AG04450 (cell line): ENCODE measurements at places on chromosomes 16 and 17.
A peak's percentile ranks its signal among the peaks of the same experiment; 100 is the strongest.

DNA sequence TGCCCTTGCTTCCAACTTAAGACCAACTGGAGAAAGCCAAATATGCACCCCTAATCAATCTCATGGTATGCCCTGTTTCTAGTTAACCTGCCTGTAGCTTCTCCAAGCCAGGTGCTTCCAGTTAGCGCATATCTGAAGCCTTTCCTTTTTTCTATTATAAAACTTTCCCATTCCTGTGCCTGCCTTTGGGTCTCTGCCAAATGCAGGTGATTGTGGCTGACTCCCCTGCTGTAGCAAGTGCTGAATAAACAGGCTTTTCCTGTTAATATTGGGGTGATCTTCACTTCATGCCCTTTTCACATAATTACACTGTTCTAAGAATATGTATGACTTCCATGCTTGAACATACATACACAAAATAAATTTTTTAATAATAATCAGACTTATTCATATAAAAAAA, 207.4 kb downstream of the TANC2 start:
- no peak for DNase-seq

DNA sequence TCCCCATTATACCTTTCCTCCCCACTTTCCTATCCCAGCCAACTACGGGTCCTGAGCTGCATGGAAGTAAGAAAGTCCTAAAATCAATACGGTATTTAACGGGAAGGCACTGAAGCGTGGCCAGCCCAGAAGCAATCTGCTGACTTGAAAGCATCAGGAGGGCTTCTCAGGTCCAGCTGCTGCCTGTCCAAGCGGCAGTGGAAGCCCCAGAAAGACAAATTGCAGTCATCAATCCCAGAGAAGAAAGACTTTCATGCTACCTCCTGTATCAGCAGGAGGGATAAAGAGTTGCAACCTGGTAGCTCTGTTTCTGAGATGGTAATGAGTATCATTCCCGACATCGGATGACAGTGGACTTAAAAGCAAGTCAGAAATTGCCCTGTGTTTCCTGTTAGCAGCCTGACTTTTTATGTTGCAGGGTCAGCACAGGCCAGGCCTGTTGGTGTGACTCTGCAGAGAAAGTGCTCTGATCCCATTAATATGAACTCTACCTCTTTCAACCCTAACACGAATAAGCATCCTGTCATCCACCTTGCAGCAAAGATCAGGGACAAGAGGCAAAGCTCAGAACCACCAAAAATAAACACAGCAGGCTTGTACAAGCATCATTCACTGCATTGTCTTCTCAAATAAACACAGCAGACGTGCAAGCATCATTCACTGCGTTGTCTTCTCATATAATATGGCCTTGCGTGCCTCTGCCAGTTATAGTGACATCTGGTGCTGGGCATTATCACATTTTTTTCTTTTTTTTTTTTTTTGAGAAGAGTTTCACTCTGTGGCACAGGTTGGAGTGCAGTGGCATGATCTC, 358.6 kb upstream of the CDH11 start:
- no peak for DNase-seq

- no peak for DNase-seq
Observed at GRCh38 chr17:50502301-50502990, 5.8 kb upstream of the MYCBPAP start.

DNA sequence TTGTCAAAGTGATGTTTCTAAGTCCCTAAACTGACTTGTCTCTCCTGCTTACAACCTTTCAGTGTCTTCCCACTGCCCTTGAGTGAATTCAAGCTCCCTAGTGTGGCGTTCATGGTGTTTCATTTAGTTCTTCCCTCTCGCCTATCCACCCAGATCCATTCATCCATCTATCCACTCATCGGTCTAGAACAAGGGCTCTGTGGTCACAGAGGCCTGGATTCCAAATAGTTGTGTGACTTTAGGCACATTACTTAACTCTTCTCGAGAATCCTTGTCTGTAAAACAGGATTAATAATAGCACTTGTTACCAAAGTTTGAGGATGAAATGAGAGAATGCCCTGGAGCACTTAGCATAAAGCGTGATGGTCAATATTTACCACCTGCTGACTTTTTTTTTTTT, 870 bp upstream of the TAC4 start:
- DNase-seq: no peak

- no peak for DNase-seq
Observed at GRCh38 chr16:64580558-64580957, 541.3 kb downstream of the CDH11 start.

- no peak for DNase-seq
Observed at GRCh38 chr17:65268832-65269231, 131.7 kb downstream of the RGS9 start.

DNA sequence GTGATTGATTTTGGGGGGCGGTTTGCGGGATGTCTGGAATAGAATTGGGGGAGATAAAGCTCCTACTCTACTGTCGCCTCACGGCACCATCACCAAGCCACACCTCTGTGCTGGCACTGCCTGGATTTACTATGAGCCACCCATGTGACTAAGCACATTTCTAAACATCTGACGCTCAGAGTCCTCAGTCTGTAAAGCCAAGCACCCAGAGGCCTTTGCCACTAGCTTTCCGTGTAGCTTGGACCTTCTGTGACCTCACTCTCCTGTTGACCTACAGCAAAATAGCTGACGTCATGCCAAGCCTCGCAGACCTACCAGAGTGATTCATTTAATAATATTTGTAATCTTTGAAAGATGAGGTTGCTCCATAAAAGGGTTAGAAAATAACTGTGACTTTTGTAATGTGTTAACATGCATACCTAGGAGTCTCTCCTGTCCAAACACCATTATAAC, 38.5 kb upstream of the MYOCD start:
- DNase-seq: peak; percentile 97

GRCh38 chr16:12735805-12736204, 67.9 kb downstream of the CPPED1 start:
- no peak for DNase-seq

DNA sequence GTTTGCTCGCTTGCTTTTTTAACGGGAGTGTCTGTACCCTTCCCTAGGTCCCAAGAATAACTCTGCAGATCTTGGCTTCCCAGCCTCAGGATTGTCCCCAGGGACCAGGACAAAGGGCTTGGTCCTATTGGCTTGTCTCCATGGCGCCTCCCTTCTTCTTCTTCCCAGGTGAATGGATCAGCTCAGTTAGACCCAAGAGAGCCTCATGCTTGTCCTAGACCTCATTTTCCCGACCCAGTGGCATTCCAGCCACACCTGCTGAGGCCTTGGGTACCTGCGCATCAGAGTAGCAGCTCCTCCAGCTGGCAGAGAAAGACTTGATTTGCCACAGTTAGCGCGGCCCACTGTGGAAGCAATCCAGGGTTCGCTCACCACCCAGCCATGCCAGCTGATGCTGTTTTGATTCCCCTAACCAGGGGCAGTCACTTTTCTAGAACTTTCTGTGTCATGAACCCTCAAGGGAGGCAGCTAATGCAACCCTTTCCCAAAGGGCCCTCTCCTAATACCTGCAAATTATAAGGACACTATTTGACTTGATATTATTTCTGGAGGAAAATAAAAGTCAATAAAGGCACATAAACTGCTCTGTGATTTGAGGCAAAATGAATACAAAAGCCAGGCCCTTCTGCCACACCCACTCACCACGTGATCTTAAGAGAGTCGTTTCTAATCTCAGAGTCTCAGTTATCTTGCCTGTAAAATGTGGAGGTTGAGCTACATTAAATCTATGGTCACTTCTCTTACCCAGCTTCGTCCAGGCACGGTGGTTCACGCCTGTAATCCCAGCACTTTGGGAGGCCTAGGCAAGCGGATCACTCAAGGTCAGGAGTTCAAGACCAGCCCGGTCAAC, 13.9 kb downstream of the GPR142 start:
- DNase-seq: no peak

DNA sequence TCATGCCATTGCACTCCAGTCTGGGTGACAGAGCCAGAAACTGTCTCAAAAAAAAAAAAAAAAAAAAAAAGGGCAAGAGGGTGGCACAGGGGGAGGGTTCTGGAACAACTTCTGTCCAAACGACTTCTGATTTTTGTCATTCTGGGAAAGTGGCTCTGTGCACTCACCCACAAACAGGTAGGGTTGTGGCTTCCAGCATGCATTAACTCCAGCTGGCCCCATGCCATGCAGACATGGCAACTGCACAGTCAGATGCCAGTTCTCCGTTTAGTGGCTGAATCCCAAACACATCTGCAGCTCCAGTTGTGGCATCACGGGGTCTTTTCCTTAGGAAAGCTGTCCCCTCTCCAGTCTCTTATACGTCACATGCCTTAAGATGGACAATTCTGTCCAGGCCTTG, 30.3 kb downstream of the B4GALNT2 start:
- no peak for DNase-seq

DNA sequence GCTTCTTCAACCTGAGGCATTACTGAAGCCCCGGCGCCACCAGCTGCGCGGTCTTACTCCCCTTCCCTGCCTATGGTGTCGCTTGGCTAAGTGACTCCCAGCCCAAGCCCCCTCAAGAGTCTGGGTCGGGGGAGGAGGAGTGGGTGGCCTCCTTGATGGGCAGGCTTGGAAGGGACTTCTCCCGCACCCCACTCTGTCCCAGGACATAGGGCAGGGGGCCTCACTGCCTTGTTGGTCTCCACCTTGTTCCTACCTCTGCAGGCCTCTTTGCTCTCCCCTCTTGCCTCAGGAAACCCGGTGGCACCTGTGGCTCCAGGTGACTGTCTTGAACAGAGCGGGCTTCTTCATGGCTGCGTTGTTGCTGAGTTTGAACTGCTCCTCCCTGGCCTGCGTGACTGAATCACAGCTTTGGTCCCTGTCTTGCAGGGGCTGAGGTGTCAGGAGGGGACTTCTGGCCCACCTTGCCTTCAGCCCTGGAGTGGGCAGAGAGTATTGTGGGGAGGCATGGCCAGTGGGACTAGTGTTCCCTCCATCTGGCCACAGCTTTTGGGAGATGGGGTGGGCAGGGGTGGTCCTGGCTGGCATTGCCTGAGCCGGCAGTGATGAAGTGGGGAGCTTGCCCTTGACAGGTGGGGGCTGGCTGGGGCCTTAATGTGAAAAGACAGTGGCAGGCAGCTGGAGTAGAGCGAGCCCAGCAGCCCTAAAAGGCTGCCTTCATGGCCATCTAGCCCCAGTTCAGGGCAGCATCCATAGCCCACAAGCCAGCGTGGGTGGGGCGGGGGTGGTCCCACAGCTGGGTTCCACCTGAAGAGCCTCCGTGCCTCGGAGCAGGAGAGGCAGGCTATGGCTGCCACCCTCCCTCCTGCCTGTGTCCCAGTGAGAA, 7.3 kb downstream of the CBX2 start:
- no peak for DNase-seq

DNA sequence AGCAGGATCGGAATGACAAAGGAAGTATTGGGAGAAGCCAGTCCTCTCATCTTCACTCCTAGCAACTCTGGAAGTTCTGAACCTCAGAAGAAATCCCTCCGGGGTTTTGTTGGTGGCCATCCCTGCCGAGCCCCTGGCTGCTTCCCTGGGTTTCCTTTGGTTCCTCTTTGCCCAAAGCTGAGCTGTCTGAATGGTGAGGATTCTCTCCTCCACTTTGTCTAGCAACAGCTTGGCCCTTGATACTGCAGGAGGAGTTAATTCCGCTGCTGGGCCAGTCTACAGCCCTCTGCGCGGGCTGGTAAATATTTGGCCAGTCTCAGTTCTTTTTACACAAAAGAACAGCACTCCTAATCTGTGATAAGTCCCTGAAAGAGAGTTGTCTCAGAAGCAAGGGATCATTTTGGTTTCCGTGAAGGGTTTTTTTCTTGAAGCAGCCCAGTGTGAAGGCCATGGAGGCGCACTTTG, 170.9 kb downstream of the RAB11FIP4 start:
- DNase-seq: no peak

DNA sequence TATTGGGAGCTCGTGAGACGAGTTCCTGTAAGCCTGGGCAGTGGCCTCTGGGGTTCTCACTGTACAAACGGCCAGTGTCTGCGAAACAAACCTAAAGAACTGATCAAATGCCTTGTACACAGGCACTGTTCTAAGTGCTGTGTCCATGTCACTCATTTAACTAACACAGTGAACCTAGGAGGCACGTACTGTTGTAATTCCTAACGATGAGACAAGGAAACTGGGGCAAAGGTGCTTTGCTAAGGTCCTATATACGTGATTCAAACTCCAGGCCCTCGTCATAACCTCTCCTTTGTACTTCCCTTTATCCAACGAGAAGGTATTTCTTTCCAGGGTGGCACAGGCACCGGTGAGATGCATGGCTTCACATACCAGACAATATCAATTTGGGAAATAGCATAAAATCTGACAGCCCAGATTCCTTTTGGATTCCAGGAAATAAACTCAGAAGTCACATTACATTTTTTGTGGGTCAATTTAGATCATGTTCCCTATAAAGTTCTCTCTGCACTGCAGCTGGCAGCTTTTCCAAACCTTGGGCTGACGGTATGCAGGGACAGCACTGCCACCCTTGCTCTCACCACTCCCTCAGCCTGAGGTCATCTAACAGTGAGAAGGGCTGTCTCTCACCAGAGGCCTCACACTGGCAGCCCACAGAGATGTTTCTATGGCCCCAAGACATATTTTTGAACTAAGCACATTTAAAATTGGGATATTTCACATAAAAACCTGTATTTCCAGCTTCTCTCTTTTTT, 18.3 kb downstream of the GLYR1 start:
- DNase-seq: no peak

GRCh38 chr17:3870871-3871306, 22.0 kb downstream of the CAMKK1 start:
- no peak for DNase-seq

DNA sequence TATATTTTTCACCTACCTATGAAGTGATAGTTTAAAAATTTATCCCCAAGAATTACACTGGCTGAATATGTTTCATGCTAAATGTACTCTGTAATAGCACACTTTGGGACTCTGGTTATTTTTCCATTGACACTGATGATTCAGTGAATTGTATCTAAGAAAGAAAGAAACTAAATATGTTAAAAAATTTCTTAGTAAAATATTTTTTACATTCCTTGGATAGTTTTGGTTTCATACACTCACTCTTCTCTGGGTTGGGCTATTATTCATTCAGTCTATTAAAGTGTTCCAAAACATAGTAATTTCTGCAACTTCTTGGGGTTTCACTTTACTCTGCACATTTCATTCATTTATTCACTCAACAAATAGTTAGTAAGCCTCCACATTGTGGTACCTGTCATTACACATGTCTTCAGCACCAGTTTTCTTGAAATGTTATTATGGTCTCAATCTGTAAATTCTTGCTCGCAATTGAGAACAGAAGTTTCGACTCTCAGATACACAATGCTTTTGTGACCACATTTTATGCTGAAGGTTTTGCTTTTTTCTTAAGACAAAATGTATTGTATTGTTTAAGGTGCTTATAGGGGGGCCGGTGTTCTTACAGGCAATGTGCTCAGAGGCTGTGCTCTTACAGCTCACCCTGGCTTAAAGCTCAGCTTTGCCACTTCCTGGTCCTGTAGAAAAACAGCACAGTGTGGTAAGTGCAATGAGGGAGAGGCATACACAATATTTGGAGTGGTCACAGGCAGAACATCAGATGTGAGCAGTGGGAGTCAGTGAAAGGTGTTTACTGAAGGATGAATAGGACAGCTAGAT, 17.4 kb downstream of the CNTNAP4 start:
- no peak for DNase-seq

- DNase-seq: no peak
Observed at GRCh38 chr16:81866820-81867440, 87.8 kb downstream of the PLCG2 start.

- DNase-seq: no peak
Observed at GRCh38 chr17:49969795-49970389, 902 bp downstream of the DLX4 start.
